Thyroid gland (tissue), 4 donors: ENCODE measurements at places on chromosomes 12 and 14. TPM values are rescaled to one million over a fixed set of nuclear protein-coding genes. Genes with fewer than 3 reads are reported as not detected.

DNA sequence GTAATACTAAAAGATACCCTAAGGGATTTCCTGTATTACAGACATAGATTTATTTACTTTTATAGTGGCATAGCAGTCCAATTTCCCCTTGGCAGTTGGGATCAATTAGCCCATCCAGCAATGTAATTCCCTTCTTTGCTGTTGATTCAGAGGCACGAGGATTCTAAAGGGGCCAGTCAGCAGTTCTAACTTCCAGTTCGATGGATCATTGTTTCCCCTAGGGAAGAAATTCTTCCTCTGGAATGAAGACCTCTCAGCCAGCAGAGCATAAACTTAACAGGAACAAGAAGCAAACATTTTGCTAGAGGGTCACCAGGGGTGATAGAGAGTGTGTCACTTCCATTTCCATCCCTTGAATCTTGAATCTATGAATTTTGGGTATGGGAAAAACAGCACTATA, 395.7 kb upstream of the NOVA1 start:
- H3K4me3 ChIP-seq: no peak overlapping the region
- no peak for DNase-seq
- no peaks in the 10 kb centered on the region for H3K4me1 ChIP-seq
- H3K27me3 ChIP-seq: no peaks in the 10 kb centered on the region
- H3K36me3 ChIP-seq: no peaks in the 10 kb centered on the region

DNA sequence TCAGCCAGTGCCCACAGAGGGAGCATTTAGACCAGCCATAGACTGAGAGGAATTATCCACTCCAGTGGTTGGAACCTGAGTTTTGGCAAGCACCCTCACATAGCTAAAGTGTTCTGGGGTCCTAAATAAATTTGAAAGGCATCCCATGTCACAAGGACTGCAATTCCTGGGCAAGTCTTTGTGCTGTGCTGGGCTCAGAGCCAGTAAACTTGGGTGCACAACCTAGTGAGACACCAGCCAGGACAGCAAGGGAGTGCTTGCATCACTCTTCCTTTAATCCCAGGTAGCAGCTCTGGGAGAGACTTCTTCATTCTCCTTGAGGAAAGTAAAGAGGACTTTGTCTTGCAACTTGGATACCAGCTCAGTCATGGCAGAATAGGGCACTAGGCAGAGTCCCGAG, 142.0 kb upstream of the FSCB start:
- no peak overlapping the region for H3K4me3 ChIP-seq
- peaks cover 11% of the 10 kb centered on the region for H3K4me1 ChIP-seq

OAS2 gene
- 9.1 TPM for total RNA-seq

GRCh38 chr14:23349156-23349845, 3.4 kb downstream of the SLC22A17 start:
- peaks cover 12% of the 10 kb centered on the region for H3K4me1 ChIP-seq
- no peak overlapping the region for H3K27ac ChIP-seq
- DNase-seq: no peak
- no peaks in the 10 kb centered on the region for H3K27me3 ChIP-seq

LMO3 gene
- 196 TPM for total RNA-seq

GRCh38 chr14:49545716-49546115, 40.5 kb downstream of the RPS29 start:
- DNase-seq: no peak
- no peaks in the 10 kb centered on the region for H3K36me3 ChIP-seq
- no peak overlapping the region for H3K27ac ChIP-seq
- H3K27me3 ChIP-seq: no peaks in the 10 kb centered on the region
- H3K4me1 ChIP-seq: no peaks in the 10 kb centered on the region

ABCD2 gene
- total RNA-seq: 0.81 TPM

SERPINA10 gene
- total RNA-seq: not detected

PSME1 gene
- 183 TPM for total RNA-seq

- H3K36me3 ChIP-seq: no peaks in the 10 kb centered on the region
- no peak overlapping the region for H3K4me3 ChIP-seq
These were observed 155.6 kb upstream of the TMCC3 start for GRCh38 chr12:94805749-94806529.

C12orf50 gene
- total RNA-seq: 0.40 TPM

- no peaks in the 10 kb centered on the region for H3K36me3 ChIP-seq
- H3K27ac ChIP-seq: no peak overlapping the region
- peak; percentile 66 for DNase-seq
- H3K4me1 ChIP-seq: no peaks in the 10 kb centered on the region
- no peaks in the 10 kb centered on the region for H3K27me3 ChIP-seq
These were observed 8.9 kb downstream of the GPR65 start for GRCh38 chr14:88013750-88014349.

PMEL gene
- total RNA-seq: 5.8 TPM

GXYLT1 gene
- total RNA-seq: 26.6 TPM

DNA sequence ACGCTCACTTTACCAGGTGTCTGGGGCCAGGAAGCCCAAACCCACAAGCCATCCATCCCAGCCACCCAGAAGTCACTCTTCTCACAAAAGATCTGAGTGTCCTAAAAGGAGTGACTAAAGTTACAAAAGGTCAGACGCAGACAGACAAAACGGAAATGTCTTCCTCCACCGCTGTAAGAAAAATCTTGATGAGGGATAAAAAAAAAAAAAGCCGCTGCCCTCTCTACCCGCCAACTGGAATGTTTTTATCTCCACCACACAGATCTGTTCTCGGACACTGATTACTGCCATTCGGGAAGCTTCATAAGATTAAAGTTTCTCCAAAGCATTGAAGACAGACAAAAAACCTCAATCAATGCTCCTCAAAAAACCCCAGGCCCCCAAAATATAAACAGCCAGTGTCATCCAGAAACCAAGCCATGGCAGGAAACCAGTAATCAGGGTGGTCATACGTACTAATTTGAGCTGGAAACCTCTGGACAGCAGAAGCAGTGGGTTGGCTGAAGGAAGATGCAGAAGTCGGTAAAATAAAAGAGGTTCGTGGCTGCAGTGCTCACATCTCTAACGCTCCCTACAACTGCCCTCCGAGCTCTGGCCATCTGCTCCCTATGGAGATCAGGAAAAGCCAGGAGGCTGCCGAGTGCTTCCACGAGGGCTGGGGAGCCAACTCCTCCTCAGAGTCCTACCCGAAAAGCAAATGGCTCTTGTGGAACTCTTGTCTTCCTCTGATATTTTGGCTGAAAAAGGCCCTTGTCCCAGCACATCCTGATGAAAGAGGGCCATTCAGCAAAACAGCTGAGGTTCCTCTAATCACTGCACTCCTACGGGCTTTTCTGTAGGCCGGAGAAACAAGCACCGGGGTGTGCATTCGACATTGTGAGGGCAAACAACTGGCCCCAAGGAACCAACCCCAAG, 30.3 kb downstream of the SSH1 start:
- peaks cover 42% of the 10 kb centered on the region for H3K4me1 ChIP-seq
- no peak for DNase-seq
- peak overlapping the region; percentile 76 for H3K27ac ChIP-seq
- H3K27me3 ChIP-seq: no peaks in the 10 kb centered on the region

ZNF219 gene
- total RNA-seq: 66.1 TPM

- H3K36me3 ChIP-seq: no peaks in the 10 kb centered on the region
- H3K27me3 ChIP-seq: no peaks in the 10 kb centered on the region
- DNase-seq: no peak
- H3K4me1 ChIP-seq: peaks cover 50% of the 10 kb centered on the region
- H3K4me3 ChIP-seq: no peak overlapping the region
These were observed 158.9 kb upstream of the PWP1 start for GRCh38 chr12:107526555-107527180.

C12orf54 gene
- total RNA-seq: not detected

NABP2 gene
- total RNA-seq: 31.5 TPM

DNA sequence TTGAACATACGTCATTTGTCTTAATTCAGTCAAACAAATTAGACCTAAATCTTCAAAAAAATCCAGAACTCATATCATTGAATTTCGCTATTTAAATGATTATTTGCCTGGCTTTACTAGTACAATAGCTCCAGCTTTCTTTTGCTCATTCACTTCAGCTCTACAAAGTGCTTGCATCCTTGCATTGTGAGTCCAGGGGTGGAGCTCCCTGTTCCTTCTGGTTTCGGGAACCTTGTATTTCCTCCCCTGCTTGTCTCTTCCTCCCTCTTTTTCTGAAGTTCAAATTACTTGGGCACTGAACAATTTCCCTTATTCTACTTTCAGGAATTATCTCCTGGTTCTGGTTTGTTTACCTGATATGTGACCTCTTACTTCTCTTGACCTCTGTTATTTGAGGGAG, 58.1 kb upstream of the KITLG start:
- no peak overlapping the region for H3K27ac ChIP-seq
- no peak for DNase-seq
- H3K27me3 ChIP-seq: no peaks in the 10 kb centered on the region
- H3K36me3 ChIP-seq: no peaks in the 10 kb centered on the region
- H3K4me1 ChIP-seq: no peaks in the 10 kb centered on the region

DNA sequence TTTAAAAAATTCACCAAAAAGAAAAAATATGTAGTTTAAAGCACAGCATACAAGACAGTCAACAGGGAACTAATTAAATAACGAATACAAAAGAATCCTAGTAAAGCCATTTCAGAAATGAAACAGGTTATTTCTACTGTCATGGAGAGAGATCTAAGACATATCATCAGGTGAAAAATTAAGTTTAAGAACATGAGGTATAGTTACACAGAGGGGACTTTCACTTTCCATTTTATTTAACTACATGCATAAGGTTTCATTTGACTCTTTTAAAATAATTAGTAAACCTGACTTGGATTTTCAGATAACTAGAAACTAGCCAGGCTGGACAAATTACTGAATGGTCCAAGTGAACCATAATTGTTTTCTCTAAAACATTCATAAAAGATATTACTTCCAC, 11.3 kb downstream of the SEC23A start:
- H3K4me3 ChIP-seq: no peak overlapping the region
- no peaks in the 10 kb centered on the region for H3K27me3 ChIP-seq
- no peak for DNase-seq
- peaks cover 8% of the 10 kb centered on the region for H3K4me1 ChIP-seq

- H3K4me3 ChIP-seq: no peak overlapping the region
- peak; percentile 63 for DNase-seq
- H3K4me1 ChIP-seq: no peaks in the 10 kb centered on the region
- no peaks in the 10 kb centered on the region for H3K36me3 ChIP-seq
- H3K27ac ChIP-seq: no peak overlapping the region
These were observed 8.7 kb upstream of the FGD4 start for GRCh38 chr12:32390572-32391219.

DNA sequence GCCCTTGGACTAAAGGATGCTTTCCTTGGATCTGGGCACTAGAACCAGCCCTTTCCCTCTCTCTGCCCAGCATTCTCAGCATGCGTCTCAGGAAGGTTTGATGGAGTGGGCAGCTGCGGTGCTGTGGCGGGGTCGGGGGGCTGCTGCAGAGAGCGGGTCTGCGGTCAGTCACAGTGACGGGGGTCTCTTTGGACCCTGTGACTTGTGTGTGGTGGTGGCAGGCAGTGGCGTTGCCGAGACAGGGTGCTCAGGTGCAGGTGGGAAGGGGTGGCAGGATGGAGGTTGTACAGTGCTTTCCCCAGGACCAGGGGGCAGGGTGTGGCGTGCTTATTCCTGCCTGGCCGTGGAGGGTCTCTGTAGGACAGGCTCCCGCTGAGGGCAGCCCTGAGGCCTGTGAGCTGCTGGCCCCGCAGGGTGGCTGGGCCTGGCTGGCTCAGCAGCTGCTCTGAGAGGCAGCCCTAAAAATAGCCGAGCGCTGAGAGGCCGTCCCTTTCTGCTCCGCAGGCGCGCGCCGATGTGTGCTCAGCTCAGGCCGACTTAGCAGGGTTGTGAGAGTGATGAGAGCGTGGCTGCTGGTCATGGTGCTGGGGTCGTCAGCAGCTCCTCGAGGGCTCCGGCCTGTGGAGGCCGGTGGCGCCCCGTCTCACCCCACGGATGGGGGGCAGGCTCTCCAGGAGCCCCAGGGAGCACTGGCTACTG, 9.7 kb downstream of the PACS2 start:
- DNase-seq: no peak
- H3K4me1 ChIP-seq: peaks cover 9% of the 10 kb centered on the region
- no peaks in the 10 kb centered on the region for H3K27me3 ChIP-seq
- H3K4me3 ChIP-seq: no peak overlapping the region
- no peaks in the 10 kb centered on the region for H3K36me3 ChIP-seq
- H3K27ac ChIP-seq: no peak overlapping the region

DNA sequence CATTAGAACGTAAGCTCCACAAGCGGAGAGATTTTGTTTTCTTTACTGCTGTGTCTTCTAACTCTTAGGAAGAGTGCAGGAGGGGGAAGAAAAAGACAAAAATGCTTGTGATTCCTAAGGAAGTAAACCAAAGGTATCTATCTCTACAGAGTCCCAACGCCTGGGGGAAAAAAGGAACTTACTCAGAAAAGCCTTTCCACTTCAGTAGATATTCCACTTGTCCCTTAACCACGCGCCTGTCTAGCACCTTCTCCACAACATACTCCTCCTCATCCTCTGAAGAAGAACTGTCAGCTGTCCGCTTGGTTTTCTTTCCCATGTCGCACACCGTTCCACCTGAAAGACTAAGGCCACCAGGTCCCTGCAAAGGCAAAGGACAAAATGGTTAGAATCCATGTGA, 22.6 kb downstream of the CBX5 start:
- peaks cover 55% of the 10 kb centered on the region for H3K4me1 ChIP-seq
- H3K4me3 ChIP-seq: no peak overlapping the region
- peaks cover 3% of the 10 kb centered on the region for H3K36me3 ChIP-seq
- DNase-seq: peak; percentile 48

- H3K27me3 ChIP-seq: no peaks in the 10 kb centered on the region
- no peak overlapping the region for H3K27ac ChIP-seq
- DNase-seq: no peak
- H3K4me1 ChIP-seq: no peaks in the 10 kb centered on the region
- no peaks in the 10 kb centered on the region for H3K36me3 ChIP-seq
These were observed 44.9 kb upstream of the KCNMB4 start for GRCh38 chr12:70321191-70321590.

GRCh38 chr12:89453121-89453978, 71.2 kb downstream of the GALNT4 start:
- no peaks in the 10 kb centered on the region for H3K36me3 ChIP-seq
- H3K27me3 ChIP-seq: no peaks in the 10 kb centered on the region
- H3K4me1 ChIP-seq: peaks cover 44% of the 10 kb centered on the region
- H3K4me3 ChIP-seq: no peak overlapping the region
- H3K27ac ChIP-seq: peak overlapping the region; percentile 77

DNA sequence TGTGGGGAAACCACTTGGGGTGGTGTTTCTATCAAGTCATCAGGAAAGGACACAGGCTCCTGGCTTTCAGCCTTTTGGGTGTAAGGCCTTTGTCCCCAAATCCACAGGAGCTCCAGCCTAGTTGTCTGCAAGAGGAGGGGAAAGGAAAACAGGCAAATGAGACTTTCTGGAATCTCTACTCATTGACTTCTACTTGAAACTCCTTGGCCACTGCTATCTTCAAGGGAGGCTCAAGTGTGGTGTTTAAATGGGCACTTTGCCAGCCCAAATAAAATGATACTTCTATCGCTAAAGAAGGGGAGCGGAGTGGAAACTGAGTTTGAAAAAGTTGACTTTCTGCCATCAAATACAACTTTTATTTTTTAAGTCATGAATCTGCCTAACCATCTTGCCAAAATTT, 445.9 kb upstream of the RGS6 start:
- no peaks in the 10 kb centered on the region for H3K36me3 ChIP-seq
- H3K4me3 ChIP-seq: no peak overlapping the region
- H3K4me1 ChIP-seq: peaks cover 20% of the 10 kb centered on the region
- H3K27me3 ChIP-seq: no peaks in the 10 kb centered on the region

DNA sequence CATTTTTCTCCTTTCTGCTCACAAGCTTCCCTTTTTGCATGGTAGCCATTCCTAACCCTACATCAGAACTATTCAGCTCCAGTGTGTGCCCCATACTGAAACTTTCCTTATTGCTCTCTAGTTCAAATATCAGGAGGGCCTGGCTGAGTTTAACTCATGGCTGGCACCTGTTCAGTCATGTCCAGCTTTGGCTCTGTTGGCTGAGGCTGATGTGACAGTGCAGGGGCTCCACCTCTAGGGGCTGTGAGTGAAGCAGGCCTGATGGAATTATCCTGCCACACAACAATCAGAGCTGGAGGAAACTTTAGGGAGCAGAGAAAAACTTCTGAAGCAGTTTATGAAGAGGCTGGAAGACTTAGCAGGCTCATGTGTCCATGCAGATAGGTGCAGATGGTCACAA, 8.5 kb downstream of the COQ6 start:
- no peaks in the 10 kb centered on the region for H3K27me3 ChIP-seq
- no peak for DNase-seq
- H3K4me1 ChIP-seq: no peaks in the 10 kb centered on the region

AKAP5 gene
- total RNA-seq: 1.0 TPM
